Forelimb muscle (tissue), 1 donor: ENCODE measurements at places on chromosomes 12 and 14. TPM values are rescaled to one million over a fixed set of nuclear protein-coding genes. Genes with fewer than 3 reads are reported as not detected.

Gene ISM2
- polyA plus RNA-seq, result not detected

Gene FGD4
- 22.4 TPM for polyA plus RNA-seq

GRCh38 chr12:65594409-65594808, 229.9 kb upstream of the HMGA2 start:
- DNase-seq, result no peak

DNA sequence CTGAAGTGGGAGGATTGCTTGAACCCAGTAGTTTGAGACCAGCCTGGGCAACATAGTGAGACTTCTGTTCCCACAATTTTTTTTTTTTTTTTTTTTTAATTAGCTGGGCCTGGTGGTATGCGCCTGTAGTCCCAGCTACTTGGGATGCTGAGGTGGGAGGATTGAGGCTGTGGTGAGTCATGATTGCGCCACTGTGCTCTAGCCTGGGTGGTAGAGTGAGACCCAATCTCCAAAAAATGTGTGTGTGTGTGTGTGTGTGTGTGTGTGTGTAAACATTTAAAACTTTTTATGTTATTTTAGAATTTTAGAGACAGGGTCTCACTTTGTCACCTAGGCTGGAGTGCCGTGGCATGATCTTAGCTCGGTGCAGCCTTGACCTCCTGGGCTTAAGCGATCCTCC, 6.8 kb downstream of the PPP1R36 start:
- no peak for DNase-seq

Gene SERPINA10
- 0.03 TPM for polyA plus RNA-seq

Gene MYF6
- 90.3 TPM for polyA plus RNA-seq

Gene SYNJ2BP
- 26.6 TPM for polyA plus RNA-seq
